ENCODE measurements at places on chromosomes 3 and 15.

- DNase-seq = no peak
These were observed 148.4 kb downstream of the CHST2 start for GRCh38 chr3:143267989-143268388.

GRCh38 chr15:63491116-63491827 is 13.1 kb upstream of the USP3 start:
- DNase-seq = no peak

DNA sequence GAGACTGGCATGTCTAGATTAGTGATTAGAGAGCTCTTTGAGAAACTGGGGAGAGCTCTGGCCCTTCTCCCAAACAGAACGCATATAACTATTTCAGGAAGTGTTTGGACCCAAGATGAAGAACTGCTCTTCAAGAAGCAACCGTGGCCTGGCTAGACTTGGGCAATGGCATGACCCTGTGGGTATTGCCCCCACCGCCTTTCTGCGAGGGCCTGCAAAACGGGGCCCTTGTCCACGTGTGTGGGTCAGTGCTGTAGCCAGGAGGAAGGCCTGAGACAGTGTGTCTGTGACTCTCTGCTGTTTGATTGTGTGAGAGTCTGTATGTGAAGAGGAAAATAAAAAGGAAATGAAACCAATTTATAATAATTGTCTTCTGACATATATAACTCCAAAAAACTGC is 42.5 kb downstream of the EEFSEC start:
- DNase-seq = no peak

DNA sequence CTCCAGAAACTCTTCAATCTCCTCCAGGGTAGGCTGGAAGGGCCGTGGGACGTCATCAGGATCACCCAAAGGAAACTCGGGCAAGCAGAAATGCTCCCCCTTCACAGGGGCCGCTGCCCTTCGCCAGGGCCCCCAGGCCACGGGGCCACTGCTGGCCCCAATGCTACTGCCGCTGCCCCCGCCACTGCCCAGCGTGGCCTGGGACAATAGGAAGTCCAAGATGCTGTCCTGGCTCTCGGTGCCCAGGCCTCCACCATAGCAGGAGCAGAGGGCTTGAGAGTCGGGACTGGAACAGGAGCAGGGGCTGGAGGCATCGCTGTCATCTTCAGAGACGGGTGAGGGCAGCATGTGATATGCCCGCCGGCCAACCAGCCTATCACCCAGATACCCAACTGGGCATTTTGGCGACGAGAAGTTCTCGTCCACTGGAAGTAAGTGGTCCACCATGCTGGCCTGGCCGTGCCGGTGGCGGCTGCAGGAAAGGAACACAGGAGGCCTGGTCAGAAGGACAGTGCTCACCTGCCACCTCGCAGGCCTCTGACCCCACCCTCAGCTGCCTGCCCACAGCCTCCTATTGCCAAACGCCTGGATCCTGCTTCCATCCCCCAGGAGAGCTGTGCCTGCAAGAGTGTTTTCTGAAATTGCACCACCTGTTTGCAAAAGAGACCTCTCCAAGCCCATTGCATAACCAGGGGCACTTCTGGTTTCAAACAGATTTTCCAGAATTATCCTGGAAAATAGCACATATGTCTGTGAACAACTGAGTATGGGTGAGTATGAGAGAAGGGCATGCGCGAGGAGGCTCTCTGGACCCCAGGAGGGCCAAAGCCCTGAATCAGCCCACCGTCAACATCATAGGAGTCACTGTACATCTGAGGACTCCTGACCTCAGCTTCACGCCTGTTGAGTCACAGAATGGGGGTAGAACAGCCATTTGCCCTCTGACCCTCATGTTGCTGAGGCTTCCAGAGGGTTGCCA is 4.4 kb downstream of the KLF15 start:
- DNase-seq = no peak

DNA sequence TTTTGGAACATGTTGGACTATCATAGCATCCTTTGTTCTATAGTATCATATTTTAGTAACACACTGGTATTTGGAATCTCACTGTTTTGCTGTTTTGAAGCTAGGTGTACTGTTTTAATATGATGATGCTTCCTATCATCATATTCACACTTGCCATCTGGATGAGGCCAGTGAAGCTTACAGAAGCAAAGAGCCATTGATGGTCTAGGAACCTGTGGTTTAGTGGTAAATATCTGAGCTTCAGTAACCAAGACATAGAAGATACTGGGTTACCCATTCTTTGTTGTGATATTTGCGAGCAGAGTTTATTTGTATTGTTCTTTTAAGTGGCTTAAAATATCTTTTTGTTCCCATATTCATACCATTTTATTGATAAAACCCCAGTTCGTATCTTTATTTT is 304.1 kb downstream of the SATB1 start:
- DNase-seq = no peak

GRCh38 chr15:93485438-93486327 is 396.7 kb upstream of the RGMA start:
- no peak for DNase-seq

DNA sequence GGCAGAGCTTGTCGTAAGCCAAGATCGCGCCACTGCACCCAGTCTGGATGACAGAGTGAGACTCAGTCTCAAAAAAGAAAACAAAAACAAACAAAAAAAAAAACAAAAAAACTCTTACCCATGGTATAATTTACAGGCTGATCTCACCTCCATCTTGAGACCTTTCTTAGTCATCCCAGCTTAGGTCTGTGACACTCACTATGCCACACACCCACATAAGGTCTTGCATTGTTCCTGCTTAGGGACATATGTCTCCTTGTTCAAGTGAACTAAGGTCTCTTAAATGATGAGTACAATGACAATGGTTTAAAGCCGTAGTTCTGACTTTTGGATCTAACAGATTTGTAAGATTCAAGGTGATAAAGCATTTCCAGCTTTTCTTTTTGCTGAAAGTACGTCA is 360.2 kb upstream of the ARHGEF26 start:
- DNase-seq = no peak

DNA sequence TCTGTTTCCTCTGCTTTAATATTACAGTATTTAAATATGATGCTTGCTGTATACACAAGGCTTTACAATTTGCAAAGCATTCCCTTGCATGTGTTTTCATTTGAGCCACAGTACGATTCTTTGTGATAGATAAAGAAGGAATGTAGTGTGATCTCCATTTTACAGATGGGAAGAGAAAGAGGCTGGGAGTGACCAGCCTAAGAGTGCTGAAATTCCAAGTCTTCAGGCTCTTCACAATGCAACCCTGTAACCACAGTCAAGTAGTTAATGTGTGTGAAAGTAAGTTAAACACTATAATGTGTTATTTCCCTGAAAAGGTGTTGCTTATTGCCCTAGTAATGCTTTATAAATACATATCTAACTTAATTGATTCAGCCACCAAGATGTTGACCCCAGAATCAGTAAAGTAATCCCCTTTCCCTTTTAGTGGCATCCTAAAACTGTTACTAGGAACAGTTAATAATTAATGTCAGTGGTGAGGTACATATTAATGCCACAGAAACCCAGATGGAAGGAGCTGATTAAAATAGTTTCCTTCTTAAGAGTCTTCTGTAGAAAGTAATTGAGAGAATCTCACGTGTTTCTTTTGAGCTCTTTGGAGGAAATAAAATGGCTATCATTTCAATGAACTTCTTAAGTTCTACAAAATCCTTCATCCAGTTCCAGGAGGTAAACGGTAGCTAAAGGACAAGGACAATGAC is 110.4 kb downstream of the IL12A start:
- DNase-seq = no peak

All from hippocampal formation (tissue), 2 donors.